ENCODE measurements at places on chromosomes 3 and 15. TPM values are rescaled to one million over a fixed set of nuclear protein-coding genes. Genes with fewer than 3 reads are reported as not detected.

- H3K4me1 ChIP-seq: no peaks in the 10 kb centered on the region
- H3K27me3 ChIP-seq: no peaks in the 10 kb centered on the region
- H3K4me3 ChIP-seq: no peak overlapping the region
- DNase-seq: no peak
- H3K36me3 ChIP-seq: no peaks in the 10 kb centered on the region
- H3K27ac ChIP-seq: no peak overlapping the region
These were observed 534.4 kb downstream of the ZNF385D start for GRCh38 chr3:21216598-21216997.

WDR49 gene
- total RNA-seq: not detected

DNA sequence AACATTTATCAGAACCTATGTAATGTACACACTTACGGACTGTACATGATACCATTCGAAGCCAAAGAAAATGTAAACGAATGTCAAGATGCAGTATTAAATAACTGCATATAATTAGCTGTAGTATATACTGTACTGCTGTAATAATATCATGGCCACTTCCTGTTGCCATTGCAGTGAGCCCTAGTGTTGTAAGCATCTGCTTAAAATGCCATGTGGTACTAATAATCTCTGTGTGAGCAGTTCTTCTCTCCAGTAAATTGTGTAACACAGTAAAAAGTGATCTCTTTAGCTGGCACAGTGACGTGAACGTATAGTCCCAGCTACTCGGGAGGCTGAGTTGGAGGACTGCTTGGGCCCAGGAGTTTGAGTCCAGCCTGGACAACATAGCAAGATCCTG, 8.6 kb downstream of the SPG11 start:
- H3K27me3 ChIP-seq: no peaks in the 10 kb centered on the region
- H3K36me3 ChIP-seq: peaks cover 56% of the 10 kb centered on the region
- no peak overlapping the region for H3K27ac ChIP-seq
- no peak for DNase-seq
- peaks cover 16% of the 10 kb centered on the region for H3K4me1 ChIP-seq

GRCh38 chr3:126568776-126569342, 10.1 kb upstream of the C3orf22 start:
- peaks cover 30% of the 10 kb centered on the region for H3K27me3 ChIP-seq
- no peaks in the 10 kb centered on the region for H3K4me1 ChIP-seq
- H3K36me3 ChIP-seq: no peaks in the 10 kb centered on the region
- no peak overlapping the region for H3K27ac ChIP-seq

DNA sequence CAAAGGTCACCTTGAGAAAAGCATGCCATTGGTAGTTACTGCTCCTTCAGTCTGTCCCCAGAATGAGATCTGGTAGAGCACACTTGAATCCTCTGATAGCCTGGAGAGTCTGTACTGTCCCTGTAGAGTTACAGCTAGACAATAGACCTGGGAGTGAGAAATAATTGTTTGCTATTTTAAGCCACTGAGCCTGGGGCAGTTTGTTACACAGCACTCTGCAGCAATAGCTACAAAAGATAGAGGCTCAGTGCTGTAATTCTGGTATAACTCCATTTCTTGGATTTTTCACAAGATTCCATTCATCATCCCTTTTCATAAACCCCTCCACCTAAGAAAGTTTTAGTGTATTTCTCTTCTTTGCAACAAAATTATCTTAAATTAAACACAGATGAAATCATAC, 242.7 kb upstream of the ARRDC4 start:
- no peaks in the 10 kb centered on the region for H3K4me1 ChIP-seq
- no peak for DNase-seq
- H3K27me3 ChIP-seq: no peaks in the 10 kb centered on the region
- H3K4me3 ChIP-seq: no peak overlapping the region
- H3K27ac ChIP-seq: no peak overlapping the region

DNA sequence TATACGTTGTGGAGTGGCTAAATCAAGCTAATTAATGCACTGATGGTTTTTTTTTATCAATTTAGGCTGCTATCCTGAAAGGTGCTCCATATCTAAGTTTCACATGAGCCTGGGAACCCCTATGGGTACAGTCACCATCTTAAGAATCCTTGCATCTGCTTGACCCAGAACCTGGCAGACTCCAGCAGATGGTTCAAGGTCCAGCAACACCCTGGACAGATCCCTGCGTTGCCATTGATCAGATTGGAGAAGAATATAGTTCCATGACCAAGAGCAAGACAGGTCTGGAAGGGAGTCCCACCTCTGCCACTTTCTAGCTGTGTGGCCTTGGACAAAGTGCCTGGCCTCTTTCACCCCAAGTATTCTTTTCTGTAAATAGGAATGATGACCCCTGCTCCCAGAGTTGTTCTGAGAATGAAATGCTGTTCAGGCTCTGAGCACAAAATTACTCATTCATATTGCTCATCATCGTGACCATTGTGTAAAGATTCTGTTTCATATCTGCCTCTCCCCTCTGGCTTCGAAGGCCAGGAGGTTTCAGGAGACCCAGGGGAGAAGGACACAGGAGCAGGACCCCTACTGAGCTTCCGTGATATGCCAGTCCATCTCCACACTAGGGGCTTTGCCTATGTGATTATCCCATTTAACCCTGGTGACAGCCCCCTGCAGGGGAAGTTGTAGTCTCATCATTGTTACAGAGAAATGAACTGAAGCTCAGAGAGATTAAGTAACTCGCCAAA, 30.0 kb upstream of the TSEN2 start:
- no peak for DNase-seq
- no peak overlapping the region for H3K4me3 ChIP-seq
- no peaks in the 10 kb centered on the region for H3K36me3 ChIP-seq
- H3K27me3 ChIP-seq: no peaks in the 10 kb centered on the region
- no peaks in the 10 kb centered on the region for H3K4me1 ChIP-seq

GRCh38 chr3:7929319-7929889, 572.2 kb upstream of the LMCD1 start:
- H3K4me3 ChIP-seq: no peak overlapping the region
- no peaks in the 10 kb centered on the region for H3K4me1 ChIP-seq
- no peaks in the 10 kb centered on the region for H3K27me3 ChIP-seq
- DNase-seq: no peak
- no peak overlapping the region for H3K27ac ChIP-seq

GRCh38 chr3:193520738-193521137, 34.0 kb downstream of the ATP13A4 start:
- no peak overlapping the region for H3K27ac ChIP-seq
- H3K4me3 ChIP-seq: no peak overlapping the region
- no peak for DNase-seq
- H3K36me3 ChIP-seq: no peaks in the 10 kb centered on the region
- H3K27me3 ChIP-seq: no peaks in the 10 kb centered on the region
- H3K4me1 ChIP-seq: no peaks in the 10 kb centered on the region

GRCh38 chr3:133081016-133081415, 42.8 kb downstream of the TMEM108 start:
- H3K36me3 ChIP-seq: no peaks in the 10 kb centered on the region
- no peak for DNase-seq
- H3K27ac ChIP-seq: no peak overlapping the region
- H3K4me1 ChIP-seq: no peaks in the 10 kb centered on the region
- no peaks in the 10 kb centered on the region for H3K27me3 ChIP-seq
- no peak overlapping the region for H3K4me3 ChIP-seq

CADPS gene
- total RNA-seq: not detected

DNA sequence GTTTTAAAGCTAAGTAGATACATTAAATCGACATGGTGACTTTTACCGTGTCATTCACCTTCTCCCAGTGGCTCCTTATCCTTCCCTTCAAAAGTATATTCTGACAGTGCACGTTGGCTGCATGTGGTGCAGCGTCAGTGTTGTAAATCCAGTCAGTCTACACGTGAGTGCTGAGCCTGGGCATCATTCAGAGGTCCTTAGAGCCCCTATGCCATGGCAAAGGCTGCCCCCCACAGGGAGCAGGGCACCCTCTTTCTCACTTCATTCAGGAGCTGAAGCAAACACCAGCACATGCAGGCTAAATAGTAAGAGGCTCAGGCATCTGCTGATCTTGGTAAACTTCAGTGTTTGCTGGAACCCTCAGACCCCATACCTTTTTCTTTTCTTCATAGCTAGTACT, 43.3 kb downstream of the RASGRP1 start:
- peaks cover 65% of the 10 kb centered on the region for H3K36me3 ChIP-seq
- H3K4me1 ChIP-seq: peaks cover 55% of the 10 kb centered on the region

- H3K27me3 ChIP-seq: peaks cover 47% of the 10 kb centered on the region
- no peaks in the 10 kb centered on the region for H3K36me3 ChIP-seq
- no peak overlapping the region for H3K27ac ChIP-seq
- DNase-seq: no peak
- H3K4me1 ChIP-seq: peaks cover 2% of the 10 kb centered on the region
- no peak overlapping the region for H3K4me3 ChIP-seq
These were observed 231.0 kb upstream of the TLE3 start for GRCh38 chr15:70328679-70329115.

INKA1 gene
- total RNA-seq: 0.73 TPM

DNA sequence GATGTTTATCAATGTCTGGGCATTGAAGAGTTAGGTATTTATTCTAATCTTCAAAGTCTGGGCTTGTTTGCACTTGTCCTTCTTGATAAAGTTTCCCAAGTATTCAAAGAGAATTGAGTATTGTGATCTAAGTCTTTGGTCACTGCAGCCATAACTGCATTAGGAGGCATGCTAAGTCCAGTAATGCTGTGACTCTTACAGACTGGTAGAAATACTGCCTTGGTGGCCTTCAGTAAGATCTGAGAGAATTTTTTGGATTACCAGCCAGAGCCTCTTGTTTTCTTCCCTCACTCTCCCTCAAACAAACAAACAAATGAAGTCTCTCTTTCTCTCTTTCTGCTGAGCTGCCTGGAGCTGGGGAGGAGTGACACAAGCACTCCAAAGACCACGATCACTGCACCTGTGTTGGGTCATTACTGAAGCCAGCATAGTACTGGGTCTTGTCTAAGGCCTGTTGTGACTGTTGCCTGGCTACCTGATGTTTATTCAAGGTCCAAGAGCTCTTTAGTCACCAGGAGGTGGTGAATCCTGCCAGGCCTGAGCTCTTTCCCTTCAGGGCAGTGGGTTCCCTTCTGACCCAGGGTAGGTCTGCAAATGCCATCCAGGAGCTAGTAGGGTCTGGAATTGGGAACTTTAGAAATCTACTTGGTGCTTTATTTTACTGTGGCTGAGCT, 14.8 kb upstream of the RBP2 start:
- peaks cover 6% of the 10 kb centered on the region for H3K27me3 ChIP-seq
- no peak overlapping the region for H3K27ac ChIP-seq
- no peaks in the 10 kb centered on the region for H3K4me1 ChIP-seq
- H3K36me3 ChIP-seq: no peaks in the 10 kb centered on the region

CDHR4 gene
- total RNA-seq: 0.16 TPM

C3orf22 gene
- not detected for total RNA-seq

- no peaks in the 10 kb centered on the region for H3K4me1 ChIP-seq
- no peak overlapping the region for H3K4me3 ChIP-seq
- H3K27me3 ChIP-seq: peaks cover 33% of the 10 kb centered on the region
These were observed 13.2 kb upstream of the ATP2B2 start for GRCh38 chr3:10518506-10519150.

DNA sequence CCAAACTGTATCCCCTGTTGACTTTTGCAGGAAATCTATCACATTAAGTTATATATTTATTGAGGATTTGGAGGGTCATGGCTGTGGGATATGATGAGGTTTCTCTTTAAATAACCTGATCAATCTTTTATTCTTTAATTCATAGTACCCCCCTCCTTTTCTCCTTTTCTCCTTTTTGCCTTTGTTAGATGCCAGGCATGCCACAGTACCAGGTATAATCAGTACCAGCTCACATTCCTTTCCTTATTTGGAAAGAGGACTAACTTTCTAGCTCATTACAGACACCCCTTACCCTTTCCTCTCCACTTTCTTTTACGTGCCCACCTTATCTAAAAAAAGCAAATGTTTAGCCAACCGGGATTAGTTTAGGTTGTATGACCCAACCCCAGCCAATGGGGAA, 326.4 kb upstream of the NAALADL2 start:
- no peak overlapping the region for H3K4me3 ChIP-seq
- H3K27me3 ChIP-seq: no peaks in the 10 kb centered on the region
- H3K36me3 ChIP-seq: no peaks in the 10 kb centered on the region
- DNase-seq: no peak
- H3K4me1 ChIP-seq: no peaks in the 10 kb centered on the region

DNA sequence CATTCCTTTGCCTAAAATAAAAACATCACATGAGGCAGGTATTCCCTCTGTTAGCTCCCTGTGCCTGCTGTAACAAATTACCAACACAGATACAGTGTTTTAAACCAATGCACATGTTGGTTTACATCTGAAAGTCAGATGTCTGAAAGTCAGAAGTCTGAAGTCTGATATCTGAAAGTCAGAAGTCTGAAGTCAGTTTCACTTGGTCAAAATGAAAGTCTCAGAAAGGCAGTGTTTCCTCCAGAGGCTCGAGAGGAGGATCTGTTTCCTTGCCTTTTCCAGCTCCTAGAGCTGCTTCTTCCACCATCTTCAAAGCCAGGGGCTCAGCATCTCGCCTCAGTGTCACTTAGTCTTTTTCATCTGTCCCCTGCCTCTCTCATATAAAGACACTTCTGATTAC, 22.0 kb downstream of the SST start:
- no peak overlapping the region for H3K4me3 ChIP-seq
- no peaks in the 10 kb centered on the region for H3K36me3 ChIP-seq
- DNase-seq: no peak
- H3K27me3 ChIP-seq: peaks cover 60% of the 10 kb centered on the region
- no peak overlapping the region for H3K27ac ChIP-seq
- peaks cover 5% of the 10 kb centered on the region for H3K4me1 ChIP-seq

- no peaks in the 10 kb centered on the region for H3K27me3 ChIP-seq
- no peak overlapping the region for H3K27ac ChIP-seq
- no peak overlapping the region for H3K4me3 ChIP-seq
- no peaks in the 10 kb centered on the region for H3K36me3 ChIP-seq
- no peaks in the 10 kb centered on the region for H3K4me1 ChIP-seq
These were observed 667.9 kb downstream of the CADM2 start for GRCh38 chr3:85626662-85627061.

DNA sequence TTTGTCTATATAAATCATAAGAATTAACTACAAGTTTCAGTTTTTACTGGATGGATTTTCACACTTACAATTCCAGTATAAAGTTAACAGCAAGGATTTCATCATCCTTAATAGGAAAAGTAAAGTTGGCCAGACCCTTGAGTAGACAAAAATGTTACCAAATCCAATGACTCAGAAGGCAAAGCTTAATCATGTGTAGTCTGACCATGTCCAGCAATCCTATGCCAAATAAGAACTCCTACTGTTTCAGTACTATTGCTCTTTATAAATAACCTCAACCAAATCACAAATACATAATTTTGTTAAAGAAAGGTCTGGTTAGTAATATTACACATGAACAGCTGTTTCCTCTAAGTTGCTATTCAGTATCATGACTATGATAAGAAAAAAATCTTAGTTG, 35.0 kb downstream of the PLOD2 start:
- no peaks in the 10 kb centered on the region for H3K4me1 ChIP-seq
- H3K4me3 ChIP-seq: no peak overlapping the region
- no peaks in the 10 kb centered on the region for H3K36me3 ChIP-seq
- no peak for DNase-seq
- H3K27me3 ChIP-seq: no peaks in the 10 kb centered on the region

DNA sequence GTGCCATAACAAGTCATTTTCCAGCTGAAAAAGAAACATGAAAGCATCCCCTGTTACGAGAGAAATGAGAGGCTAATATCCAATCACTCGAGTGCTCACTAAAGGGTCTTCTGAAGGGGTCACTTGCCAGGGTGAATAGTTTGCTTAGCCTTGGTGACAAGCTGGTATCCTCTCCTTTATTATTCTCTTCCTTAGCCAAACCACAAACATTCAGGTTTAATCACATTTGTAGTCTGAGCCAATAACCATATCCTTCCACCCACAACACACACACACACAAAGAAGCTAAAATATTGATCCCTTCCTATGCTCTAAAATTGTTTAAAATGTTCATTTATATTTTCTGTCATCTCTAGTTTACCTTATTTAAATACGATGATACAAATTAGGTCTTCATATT, 240.5 kb upstream of the TMCO5A start:
- H3K27me3 ChIP-seq: no peaks in the 10 kb centered on the region
- H3K4me3 ChIP-seq: no peak overlapping the region
- H3K27ac ChIP-seq: no peak overlapping the region
- DNase-seq: no peak
- H3K4me1 ChIP-seq: no peaks in the 10 kb centered on the region
